ENCODE measurements at places on chromosomes 12 and 14.

DNA sequence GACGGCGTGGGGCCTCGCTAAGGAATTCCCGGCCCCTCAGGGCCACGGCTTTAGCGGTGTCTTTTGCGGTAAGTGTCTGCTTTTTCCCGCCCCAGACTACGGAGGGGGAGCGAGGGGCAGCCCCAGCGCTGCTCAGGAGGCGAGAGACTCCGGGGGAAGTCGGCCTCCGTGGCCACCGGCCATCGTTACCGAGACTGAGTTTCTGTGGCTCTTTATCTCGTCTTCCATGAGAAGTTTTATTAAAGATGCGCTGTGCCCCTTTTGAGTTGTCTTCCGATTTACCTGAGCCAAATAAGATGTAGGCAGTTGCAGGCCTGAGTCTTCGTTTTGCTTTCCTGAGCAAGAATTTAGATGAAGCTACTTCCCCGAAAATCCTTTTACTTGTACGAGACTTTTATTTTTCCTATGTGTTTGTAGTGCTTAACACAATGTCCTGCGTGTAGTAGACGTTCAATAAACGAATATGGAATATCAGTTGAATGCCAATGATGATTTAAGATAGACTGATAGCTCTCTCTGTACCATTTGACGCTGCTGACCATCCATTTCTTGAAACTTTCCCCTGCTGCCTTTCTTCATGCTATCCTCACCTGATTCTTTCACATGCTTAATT is 462 bp downstream of the SRP54 start:
- no peak for DNase-seq

- DNase-seq: no peak
Measured at GRCh38 chr12:56431850-56432249, 17.4 kb downstream of the TIMELESS start.

DNA sequence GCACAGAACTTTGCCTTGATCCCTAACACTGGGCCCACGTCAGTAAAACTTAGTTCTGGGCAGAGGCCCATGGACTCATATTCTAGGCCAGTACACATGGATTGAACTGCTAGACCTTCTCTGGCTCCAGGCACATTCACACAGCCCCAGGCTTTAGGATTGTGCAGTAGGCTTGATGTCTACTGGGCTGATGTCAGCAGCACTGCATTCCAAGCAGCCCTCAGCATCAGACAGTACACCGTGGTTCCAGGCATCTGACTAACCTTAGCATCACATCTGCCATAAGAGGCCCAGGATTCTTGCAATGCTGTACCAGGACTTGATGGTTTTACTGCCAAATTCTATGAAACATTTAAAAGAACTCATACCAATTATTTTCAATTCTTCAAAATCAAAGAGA is 301.9 kb downstream of the CCER1 start:
- DNase-seq: no peak

GRCh38 chr14:77657280-77657679 is 40.8 kb upstream of the SPTLC2 start:
- no peak for DNase-seq

DNA sequence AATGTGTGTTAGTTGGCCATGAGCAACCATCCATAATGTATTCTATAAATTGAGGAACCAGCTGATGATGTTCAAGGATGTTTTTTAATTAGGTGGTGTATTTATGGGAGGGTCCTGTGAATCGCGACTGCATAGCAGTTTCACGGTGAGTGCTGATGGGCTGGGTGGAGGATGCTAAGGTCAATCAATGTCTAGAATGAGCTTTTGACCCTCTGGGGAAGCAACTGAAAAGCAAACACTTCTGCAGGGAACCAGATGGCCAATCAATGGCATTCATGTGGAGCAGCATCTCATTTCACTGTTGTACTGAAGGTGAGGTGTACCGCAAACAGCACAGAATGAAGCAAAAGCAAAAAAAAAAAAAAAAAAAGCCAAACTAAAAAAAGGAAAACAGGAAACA is 676.1 kb upstream of the TMEM132C start:
- no peak for DNase-seq

DNA sequence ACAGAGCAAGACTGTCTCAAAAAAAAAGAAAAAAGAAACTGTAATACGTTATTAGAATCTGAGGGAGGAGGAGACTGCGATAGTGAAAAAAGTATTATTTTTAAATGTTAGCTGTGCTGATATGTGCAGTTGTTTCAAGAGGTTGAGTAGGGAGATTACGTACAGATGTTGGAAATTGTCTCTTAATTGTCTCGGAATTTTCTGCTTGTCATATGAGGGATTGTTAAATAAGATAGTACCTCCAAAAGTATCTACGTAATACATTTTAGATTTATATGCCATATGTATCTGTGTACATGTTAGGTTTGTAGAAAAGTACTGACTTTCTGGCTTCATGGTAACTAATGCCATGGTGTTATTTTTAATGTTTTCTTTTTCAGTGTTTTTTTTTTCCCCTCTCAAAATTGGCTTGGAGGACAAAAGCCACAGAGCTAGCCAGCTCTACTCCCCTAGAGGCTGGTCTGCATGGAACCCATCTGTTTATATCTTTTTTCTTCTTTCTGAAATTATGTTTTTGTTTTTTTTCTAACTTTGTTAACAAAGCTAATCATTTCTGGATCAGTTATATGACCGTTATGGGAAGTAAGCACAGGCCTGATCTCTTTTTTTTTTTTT is 3.4 kb downstream of the RIMKLB start:
- no peak for DNase-seq

DNA sequence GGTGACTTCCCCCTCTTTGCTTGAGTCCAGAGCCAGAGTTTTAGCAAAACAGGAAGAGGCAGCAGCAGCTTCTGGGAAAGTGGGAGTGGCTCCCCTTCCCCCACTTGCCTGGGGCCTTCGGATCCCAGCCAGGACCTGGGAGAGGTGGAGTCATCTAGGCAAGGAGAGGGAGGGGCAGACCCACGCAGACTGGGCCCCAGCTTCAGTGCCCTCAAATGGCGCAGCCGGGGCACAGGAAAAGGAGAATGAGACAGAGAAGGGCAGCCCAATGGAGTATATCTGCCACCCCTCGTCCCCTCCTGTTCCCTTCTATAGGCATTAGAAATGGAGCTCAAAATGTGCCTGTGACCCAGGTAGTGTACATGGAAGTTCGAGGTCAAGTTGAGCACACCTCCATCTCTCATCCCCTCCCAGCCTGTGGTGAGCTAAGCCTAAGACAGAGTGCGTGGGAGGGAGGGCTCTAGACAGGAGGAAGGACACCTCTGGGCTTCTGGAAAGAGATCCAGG is 9.3 kb upstream of the HDAC7 start:
- no peak for DNase-seq

DNA sequence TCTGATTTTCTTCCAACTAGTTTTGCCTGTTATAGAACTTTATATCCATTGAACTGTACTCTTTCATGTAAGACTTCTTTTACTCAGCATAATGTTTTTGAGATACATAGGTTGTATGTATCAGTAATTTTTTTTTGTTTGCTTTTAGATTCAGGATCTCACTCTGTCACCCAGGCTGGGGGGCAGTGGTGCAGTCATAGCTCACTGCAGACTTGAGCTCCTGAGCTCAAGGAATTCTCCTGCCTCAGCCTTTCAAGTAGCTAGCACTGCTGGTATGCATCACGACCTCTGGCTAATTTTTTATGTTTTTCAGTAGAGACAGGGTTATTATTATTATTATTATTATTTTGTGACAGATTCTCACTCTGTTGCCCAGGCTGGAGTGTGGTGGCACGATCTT is 65.0 kb upstream of the DDHD1 start:
- DNase-seq: no peak

DNA sequence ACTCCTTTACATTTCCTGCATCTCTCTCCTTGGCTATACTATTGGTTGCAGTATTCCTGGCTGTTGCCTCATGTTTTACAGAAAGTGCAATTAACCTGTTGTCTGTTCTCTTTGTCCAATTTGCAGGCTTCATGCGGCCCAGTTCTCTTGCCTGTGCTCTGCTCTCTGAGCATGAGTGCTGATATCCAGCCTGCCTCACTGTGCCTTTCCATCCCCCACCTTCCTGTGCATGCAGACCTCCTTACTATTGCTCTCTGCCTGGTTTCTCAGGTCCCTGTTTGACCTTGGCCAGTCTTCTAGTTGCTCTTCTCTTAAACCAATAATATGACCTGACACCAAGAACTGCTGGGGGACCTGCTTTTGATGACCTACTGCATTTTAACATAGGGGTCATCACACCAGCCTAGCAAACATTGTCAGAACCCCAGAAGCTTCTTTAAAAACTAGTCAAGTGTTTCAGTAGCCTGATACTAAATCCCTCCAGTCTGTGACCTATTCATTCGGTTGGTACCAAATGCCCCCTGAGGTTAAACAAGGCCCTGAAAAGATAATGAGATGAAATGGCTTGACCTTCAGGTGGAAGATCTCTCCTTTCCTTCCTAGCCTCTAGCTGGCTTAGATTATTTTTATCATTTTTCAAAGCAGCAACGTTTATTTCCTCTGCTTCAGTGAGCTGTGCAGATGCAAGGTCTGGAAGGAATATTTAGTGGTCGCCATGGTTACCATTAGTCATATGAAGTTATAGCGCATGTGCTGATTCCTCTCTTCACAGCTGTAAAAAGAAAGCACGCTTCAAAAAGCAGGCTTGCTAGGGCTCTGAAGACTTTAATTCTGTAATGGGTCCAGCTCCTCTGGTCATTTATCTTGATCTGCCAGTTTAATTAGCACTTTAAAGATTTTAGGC is 216.5 kb downstream of the PHLDA1 start:
- DNase-seq: peak; percentile 87

- no peak for DNase-seq
Measured at GRCh38 chr14:30608533-30609006, 13.5 kb upstream of the SCFD1 start.

- no peak for DNase-seq
Measured at GRCh38 chr14:88342980-88343379, 19.9 kb upstream of the KCNK10 start.

DNA sequence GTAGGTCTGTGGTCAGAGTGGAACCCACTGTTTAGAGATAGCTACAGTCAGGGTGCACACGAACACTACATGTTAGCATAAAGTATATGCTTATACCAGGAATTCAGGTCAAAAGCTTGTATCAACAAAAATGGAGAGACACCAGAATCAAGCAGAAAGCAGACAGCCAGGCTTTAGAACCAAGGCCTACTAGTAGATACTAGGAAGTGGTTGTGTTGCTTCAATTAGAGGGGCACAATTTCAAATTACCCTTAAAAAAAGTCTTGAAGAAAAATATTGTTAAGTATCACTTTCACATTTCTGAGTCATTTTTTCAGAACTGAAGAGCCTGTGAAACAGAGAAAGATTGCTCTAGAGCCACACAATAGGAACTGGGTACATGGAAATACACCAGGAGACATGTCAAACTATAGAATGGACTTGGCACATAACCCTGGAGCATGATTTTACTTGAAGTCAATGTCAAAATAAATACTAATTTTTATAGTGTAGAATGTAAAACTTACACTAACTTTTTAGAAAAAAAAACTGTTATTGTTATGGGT is 41.6 kb downstream of the LRRC9 start:
- DNase-seq: no peak

GRCh38 chr12:112992541-112993398 is 14.5 kb downstream of the OAS2 start:
- no peak for DNase-seq

GRCh38 chr12:4288296-4289131 is 15.0 kb downstream of the CCND2 start:
- no peak for DNase-seq

- DNase-seq: no peak
Measured at GRCh38 chr12:112941528-112942335, 3.5 kb downstream of the OAS3 start.

DNA sequence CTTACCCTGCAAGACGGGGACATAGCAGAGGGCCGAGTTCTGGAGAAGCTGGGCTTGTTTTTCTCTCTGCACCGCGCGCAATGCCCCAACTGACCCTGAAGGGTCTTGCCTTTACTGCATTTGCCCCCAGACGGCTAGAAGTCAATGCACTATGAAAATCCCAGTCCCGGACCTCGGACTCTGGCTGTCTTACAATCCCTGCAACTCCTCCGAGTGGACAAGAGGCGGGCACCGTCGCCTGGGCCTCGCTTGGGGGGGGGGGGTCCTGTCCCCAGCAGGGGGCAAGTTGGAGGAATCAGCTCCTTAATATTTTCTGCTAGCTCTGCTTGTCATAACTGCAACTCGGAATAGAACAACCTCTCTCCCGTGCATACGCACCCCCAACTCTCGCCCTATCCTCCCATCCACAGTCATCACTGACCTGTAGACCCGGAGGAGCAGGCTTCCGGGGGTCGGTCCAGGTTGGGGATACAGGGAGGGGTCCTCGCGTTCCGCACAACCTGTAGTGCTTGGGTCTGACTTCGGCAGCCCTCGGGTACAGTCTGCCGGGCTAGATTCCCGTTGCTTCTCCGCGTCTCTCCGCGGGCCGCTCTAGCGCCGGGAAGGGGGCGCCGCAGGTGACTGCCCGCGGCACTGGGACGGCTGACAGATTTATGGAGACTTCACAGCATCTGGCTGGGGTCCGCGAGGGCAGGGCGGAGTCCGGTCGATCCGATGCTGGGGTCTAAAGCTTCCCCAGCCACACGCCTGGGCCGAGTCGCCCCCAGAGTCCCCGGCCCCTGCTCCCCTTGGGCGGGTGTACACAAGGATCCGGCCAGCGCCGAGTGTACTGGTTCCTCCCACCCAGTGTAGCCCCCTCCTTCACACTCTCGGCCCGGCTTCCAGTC is 3.3 kb upstream of the PAX9 start:
- DNase-seq: no peak

GRCh38 chr12:59649203-59649602 is 53.4 kb downstream of the SLC16A7 start:
- no peak for DNase-seq

GRCh38 chr12:32115404-32116104 is 8.9 kb downstream of the BICD1 start:
- DNase-seq: peak; percentile 87

GRCh38 chr12:53974084-53975063 is at the start of gene HOTAIR:
Gene HOTAIR, minus strand, starts transcription at chr12:53974954.
- no peak for DNase-seq

DNA sequence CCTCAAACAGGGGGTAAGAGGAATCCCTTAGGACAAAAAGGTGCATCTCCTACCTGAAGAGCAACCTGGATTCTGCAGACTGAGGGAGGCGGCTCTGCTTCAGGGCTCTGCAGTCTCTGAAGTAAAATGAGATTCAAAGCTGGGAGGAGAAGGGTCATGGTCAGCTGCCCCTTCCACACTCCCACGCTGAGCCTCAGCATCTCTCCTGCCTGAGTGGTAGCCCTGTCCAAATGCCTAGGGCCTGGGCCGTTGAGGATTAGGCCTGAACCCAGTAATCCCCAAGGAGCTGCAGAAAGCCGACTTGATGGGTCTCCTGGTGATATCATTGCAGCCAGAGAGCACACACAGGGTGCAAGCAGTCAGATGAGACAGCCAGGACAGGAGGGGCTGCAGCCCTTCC is 18.9 kb downstream of the PHLDA1 start:
- DNase-seq: no peak

All from brain pericyte (primary cell).